ENCODE measurements at places on chromosomes 6 and 20.

- no peak for DNase-seq
Measured at GRCh38 chr6:168030218-168030746, 32.8 kb downstream of the KIF25 start.

- no peak for DNase-seq
Measured at GRCh38 chr6:73236144-73236750, 11.0 kb upstream of the KHDC1L start.

DNA sequence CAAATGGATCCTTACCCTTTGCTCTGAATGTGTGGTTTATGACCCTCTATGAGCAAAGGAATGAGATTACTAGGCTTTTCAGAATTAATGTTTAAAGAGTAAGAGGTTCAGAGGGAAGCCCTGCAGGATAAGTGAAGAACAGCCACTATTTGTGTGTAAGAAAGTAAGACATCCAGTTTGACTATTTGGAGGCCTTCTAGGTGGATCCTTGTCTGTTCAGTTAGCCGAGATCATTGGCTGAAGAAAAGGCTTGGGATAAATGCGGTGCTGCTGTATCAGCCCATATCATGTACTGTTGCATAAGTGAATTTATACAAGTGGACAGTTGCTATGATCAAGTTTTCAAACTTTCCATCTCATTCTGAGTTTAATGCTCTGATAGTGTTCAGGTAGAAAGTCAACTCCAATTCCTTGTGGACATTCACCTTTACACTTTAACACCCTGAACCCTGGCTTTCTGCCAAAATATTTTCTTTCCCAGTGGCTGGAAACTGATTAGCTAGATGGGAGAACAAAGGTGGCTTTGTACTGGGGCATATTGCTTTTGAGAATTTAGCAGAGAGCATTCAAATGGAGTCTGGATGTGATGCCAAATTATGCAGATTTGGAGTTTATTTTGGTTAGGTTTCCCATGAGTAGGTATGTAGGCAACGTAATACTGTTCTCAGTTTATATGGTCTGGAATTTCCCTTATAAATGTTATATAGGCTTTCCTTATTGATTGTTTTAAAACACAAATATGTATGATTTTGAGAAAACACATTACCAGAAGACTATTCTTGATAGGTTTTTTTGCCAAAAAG lies 15.0 kb downstream of the PARD6B start:
- DNase-seq, result no peak

GRCh38 chr6:11538819-11539468 lies 1.4 kb downstream of the TMEM170B start:
- no peak for DNase-seq

DNA sequence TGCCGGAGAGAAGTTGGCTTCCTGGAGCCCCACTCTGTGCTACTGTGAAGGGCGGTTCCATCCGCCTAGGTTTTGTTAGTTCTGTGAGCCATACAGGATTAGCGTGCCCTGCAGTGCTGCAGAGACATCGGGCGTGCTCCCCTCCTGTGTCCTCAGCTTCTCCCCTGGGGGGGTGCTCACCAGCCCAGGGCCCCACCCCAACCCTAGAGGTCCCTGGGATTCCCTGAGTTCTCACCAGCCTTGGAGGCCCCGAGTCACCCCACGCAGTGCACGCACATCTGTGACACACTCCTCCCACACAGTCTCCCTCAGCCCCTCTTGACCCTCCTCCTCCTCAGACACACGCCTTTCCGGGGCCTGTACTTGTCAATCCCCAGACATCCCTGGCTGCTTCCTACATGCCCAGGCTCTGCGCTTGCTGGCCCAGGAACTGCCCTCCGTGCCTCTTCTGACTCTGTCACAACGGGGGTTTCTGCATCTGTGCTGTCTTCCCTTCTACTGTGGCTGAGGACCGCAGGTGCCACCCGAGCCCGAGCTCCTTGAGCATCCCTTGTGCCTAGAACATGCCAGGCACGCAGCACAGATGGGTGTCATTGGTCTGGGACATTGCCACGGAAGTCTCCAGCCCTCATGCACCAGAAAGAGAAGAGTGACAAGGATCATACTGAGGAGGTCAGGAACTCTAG lies 123.2 kb upstream of the RPS6KA2 start:
- DNase-seq, result no peak

- DNase-seq, result no peak
Measured at GRCh38 chr6:23016696-23017095, 447.3 kb downstream of the HDGFL1 start.
